Activated CD8-positive, alpha-beta memory T cell treated with anti-CD3 and anti-CD28 coated beads for 1 hour (primary cell): ENCODE measurements at places on chromosomes 5 and 9.

- no peak for DNase-seq
Measured at GRCh38 chr9:98045234-98046179, 11.0 kb upstream of the NANS start.

GRCh38 chr9:79542735-79543620 is 28.8 kb upstream of the TLE4 start:
- DNase-seq, result no peak

DNA sequence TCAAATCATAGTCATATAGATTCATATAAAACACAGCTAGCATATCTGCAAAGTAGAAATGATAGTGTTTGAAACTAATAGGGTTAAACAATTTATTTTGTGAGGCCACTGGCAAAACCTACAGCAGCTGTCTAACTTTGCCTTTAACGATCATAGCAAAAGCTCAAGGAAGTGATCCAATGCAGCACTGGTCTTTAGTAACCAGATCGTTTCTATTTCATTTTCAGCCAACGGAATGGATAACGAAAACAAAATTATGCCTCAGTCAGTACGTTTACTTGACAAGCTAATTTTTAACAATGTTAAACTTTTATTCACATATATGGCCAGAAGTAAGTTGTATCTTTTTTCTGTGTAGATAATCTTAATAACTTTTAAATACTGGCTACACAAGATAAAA is 17.7 kb downstream of the MLLT3 start:
- no peak for DNase-seq

DNA sequence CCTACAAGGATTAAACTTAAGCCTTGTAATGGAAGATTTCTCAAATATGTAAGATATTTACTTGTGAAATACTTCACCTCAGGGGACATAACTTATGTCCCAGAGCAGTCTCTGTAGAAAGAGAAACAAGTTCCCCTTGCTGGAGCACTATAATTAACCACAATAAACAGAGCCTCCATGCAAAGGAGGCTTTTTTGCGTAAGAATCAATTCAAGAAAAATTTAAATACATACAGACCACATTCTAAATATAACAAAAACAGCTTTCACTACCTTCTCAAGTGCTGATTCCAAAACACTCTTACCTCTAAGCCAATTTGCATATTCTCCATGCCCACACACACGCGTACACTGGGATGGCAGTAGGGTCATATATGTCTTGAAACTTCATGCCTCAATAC is 30.7 kb upstream of the CCNB1 start:
- no peak for DNase-seq

DNA sequence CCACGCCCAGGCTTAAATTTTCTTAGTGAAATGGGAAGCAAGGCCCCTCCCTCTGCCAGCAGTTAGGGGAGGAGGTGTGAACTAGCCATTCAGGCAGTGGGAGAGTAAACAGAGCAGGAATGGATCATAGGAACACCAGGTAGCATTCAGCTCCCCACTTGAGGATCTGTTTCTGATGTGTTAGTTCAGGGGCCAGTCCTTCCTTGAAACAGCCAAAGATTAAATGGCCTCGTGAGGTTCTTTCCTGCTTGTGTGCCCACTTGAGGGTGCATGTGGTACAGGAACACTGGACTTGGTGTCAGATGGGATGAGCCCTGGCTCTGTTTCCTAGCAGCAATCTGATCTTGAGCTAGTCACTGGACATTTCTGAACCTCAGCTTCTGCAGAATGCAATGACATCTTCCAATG is 21.2 kb downstream of the FAXDC2 start:
- no peak for DNase-seq

DNA sequence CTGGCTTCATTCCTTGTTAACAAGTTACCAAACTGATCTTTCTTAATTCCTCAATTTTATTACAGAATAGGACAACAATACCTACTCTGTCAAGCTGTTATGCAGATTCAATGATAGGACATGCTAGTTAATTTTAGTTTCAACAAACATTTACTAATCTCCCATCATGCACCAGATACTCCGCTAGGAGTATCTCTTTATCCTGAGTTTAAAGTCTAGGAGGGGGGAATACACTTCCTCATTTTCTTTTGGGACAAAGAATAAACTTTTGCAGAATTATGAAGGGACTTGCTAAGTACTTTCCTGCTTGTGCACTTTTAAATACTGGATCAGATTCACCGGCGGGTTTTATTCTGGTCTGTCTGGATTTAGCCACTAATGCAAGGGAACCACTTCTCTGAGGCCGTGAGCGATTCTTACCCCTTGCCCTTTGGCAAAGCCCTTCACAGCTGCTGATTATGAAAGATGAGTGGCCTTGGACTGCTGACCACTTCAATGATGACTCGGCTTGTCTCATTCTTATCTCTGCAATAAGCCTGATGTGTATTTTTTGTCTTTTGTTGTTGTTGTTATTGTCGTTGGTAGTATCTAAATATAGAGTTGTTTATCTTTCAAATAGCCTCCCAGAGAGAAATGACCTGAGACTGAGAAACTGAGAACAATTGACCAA is 73.9 kb downstream of the RMI1 start:
- no peak for DNase-seq

GRCh38 chr5:111070272-111071134 is 1.0 kb upstream of the TSLP start:
- no peak for DNase-seq

GRCh38 chr5:42064821-42065220 is 139.7 kb downstream of the FBXO4 start:
- no peak for DNase-seq

DNA sequence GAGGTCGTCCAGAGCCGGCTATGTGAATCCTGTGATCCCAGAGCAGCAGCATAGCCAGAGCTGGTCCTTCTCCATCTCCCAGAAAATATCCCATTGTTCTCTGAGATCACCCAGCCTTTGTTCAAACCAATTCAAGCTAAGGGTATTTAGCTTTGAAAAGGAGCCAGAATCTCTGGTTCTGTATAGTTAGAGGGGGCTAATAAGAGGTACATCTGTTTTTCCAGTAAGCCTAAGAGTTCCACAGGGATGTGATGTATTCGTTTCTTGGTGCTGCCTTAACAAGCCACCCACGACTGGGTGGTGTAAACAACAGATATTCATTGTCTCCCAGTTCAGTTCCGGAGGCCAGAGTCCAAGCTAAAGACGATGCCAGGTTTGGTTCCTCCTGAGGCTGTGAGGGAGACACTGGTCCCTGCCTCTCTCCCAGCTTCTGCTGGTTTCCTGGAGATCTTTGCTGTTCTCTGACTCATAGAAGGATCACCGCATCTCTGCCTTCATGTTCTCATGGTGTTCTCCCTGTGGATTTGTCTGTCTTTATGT is 344.8 kb downstream of the MTRR start:
- DNase-seq, result no peak

- DNase-seq, result no peak
Measured at GRCh38 chr5:77853353-77853907, 77.3 kb upstream of the TBCA start.

DNA sequence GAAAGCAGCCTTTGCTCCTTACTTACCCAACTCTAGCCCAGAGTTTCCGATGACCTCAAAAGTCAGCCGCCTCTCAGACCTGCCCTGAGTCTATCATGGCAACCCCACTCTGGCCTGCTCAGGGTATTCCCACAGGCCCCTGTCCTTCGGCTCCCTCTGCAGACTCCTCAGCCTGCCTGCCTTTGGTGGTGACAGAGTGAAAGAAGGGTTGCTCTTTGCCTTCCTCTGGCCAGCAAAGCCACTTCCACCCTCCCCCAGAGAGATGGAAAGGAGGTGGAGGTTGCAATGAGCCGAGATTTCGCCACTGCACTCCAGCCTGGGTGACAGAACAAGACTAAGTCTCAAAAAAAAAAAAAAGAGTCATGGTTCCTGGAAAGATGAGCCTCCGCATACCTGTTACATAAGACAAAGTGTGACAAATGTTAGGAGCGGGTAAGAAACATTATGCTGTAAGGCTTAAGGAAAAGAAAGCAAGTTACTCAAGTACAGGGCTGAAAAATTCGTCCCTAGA is 2.3 kb upstream of the SMIM33 start:
- no peak for DNase-seq

DNA sequence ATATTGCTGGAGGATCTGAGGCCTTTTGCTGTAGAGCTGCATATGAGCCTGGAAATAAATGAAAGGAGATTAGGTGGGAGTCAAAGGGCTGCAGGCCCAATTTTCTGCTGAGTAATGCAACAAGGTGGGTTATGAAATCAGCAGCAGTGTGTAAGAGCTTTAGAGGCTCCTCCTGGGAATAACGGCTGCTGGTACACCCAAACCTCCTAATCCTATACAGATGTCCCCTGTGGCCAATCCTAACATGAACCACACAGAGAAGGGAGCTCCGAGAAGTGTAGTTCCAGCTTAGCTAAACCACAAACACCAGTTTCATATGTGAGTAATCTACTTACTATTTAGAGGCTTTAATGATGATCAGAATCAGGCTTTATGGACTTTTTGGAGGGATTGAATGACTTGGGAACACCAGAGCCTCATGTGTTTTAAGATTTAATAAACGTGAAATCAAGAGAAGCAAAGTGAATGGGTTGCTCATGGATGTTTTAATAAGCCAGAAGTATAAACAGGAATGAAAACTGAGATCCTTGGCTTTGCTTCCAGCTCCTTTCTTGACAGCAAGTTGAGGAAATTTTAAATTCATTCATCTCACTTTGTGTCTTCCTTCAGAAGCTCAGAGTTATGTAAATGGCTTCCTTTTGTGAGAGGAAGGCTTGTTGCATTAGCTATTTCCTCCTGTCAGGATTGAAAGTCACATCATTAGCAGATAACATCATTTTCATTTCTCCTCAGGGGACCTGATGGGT is 437.5 kb downstream of the TMEM232 start:
- DNase-seq, result no peak

DNA sequence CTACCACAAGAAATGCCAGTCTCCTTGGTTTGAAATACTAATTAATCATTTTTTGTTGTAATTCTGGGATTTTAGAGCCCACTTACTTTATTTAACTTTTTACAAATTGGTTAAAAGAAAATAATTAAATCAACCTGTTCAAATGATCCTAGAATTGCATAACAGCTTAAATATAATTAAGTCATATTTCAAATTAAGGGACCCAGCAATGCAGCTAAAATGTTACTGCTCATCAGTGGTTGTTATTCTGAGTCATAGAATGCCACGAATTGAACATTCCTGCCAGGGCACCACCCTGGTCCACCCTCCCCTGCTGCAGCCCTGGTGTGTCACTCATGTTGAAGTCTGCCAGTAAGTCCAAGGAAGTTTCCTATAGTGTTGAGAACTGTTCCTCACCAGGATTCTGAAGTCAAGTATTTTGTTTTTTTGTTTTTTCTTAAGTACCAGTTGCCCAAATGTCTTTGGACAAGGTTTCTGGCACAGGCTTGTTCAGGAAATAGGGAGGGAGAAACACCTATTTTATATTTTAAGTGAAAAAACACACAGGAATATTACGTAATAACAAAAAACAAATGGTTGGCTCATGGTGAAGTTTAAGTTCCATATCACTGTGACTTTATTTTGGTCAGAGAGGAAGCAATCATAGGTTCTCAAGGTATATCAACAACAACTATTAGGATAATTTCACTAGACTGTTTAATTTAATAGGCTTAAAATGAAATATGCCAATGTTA is 4.3 kb upstream of the ITGA1 start:
- DNase-seq, result no peak

DNA sequence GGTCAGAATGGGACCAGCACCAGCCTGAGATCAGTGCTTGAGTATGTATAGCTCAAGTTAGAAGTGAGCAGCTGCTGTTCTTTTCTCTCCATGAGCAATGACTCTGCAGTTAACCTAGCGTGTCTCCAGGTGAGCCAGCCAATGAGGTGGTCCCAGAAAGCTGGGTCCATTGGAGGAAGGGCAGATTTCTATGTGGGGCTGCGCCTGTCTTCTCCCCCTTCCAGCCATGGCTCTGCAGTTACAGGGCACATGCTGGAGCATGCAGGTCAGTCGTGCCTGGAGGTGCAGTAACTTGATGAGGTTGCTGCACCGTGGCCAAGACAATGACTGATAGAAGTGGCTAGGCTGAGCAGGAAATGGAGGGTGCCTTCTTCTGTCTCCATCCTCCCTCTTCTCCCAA is 29.6 kb upstream of the CXCL14 start:
- no peak for DNase-seq

GRCh38 chr9:69379270-69379982 is 54.4 kb downstream of the ENTREP1 start:
- DNase-seq, result no peak
